ENCODE measurements at places on chromosomes 16 and 17.

DNA sequence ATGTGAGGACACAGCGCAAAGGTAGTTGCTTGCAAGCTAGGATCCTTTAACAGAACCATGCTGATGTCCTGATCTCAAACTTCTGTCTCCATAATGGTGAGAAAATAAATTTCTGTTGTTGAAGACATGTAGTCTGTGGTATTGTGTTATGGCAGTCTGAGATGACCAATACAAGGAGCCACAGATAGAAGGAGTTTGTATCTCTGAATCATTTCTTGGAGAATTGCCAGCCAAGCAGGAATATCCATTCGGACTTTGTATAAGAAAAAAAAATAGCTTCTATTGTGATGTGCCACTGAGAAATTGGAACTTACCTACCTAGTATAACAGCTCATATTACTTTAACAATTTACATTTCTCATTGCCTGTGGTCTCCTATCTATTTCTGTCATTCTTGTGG lies 447.6 kb upstream of the CA10 start:
- no peak for DNase-seq

DNA sequence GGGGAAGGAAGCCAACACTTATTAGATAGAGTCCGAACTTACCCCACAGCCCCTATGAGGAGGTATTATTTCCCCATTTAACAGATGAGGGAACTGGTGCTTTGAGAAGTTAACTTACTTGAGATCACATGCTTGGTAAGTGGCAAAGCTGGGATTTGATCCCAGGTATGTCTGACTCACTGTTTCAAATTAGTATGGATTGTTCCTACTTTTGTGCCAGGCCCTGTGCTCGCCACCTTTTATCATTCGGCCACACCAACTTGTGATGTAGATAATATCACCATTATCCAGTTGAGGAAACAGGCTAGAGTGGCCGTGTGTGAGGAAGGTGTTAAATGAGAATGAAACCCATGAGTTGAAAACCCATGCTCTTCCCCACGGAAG lies 10.7 kb downstream of the HIRIP3 start:
- DNase-seq, result no peak

- DNase-seq, result no peak
Measured at GRCh38 chr17:20092973-20093626, 83.9 kb downstream of the SPECC1 start.

GRCh38 chr16:17831330-17831729 lies 360.6 kb upstream of the XYLT1 start:
- no peak for DNase-seq

- no peak for DNase-seq
Measured at GRCh38 chr17:34578016-34578415, 1.4 kb upstream of the TMEM132E start.

DNA sequence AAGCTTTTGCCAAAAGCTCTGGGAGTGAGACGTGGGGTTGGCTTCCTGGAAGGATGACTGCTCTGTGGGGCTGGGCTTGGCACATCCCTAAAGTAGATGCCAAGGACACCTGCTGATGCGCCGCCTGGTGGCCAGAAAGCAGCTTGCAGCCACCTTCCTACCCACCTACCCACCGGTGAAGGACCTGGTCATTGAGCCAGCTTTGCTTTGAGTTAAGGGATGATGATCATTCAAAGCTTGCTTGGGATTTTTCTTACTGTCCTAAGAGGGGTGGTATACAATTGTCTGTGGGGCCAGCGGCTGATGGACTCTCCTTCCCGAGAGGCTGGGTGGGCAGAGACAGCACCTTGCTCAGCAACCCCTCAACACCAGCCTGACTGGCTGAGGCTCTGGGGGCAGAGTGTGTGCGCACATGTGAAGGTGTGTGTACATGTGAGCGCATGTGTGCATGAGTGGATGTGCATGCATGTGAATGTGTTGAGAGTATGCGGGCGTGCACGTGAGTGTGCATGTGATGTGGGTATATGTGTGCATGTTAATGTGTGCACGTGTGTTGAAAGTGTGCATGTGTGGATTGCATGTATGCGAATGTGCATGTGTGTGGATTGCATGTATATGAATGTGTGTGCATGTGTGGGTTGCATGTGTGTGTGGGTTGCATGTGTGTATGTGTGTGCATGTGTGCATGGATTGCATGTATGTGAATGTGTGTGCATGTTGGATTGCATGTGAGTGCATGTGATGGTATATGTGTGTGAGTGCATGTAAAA lies 18.6 kb downstream of the C1QTNF1 start:
- peak; percentile 42 for DNase-seq

- no peak for DNase-seq
Measured at GRCh38 chr17:43540821-43541674, 5.1 kb downstream of the ETV4 start.
